ENCODE measurements at places on chromosomes 12 and 14. TPM values are rescaled to one million over a fixed set of nuclear protein-coding genes. Genes with fewer than 3 reads are reported as not detected.
A peak's percentile ranks its signal among the peaks of the same experiment; 100 is the strongest.

GRCh38 chr14:94103554-94104150, 6.9 kb upstream of the IFI27 start:
- H3K4me3 ChIP-seq, result no peak overlapping the region
- H3K27ac ChIP-seq, result no peak overlapping the region
- H3K4me1 ChIP-seq, result no peaks in the 10 kb centered on the region

GRCh38 chr14:55701638-55702037, 121.6 kb downstream of the KTN1 start:
- no peaks in the 10 kb centered on the region for H3K27me3 ChIP-seq
- H3K36me3 ChIP-seq, result no peaks in the 10 kb centered on the region
- no peak overlapping the region for H3K4me3 ChIP-seq
- no peak for DNase-seq
- H3K4me1 ChIP-seq, result peaks cover 2% of the 10 kb centered on the region

The CRY1 gene
- total RNA-seq, result 16.3 TPM

The OSBPL8 gene
- 115 TPM for total RNA-seq

The KCNMB4 gene
- 5.0 TPM for total RNA-seq

- no peak overlapping the region for H3K27ac ChIP-seq
- H3K4me1 ChIP-seq, result no peaks in the 10 kb centered on the region
- no peaks in the 10 kb centered on the region for H3K27me3 ChIP-seq
- no peak overlapping the region for H3K4me3 ChIP-seq
- no peak for DNase-seq
These were observed 9.2 kb upstream of the ABCD2 start for GRCh38 chr12:39628836-39629235.

GRCh38 chr14:64979336-64980074, 7.2 kb upstream of the FNTB start:
- no peak overlapping the region for H3K27ac ChIP-seq
- peaks cover 6% of the 10 kb centered on the region for H3K4me1 ChIP-seq
- H3K27me3 ChIP-seq, result no peaks in the 10 kb centered on the region
- no peak for DNase-seq

The OTOGL gene
- total RNA-seq, result not detected

GRCh38 chr12:54197431-54197909, 8.7 kb upstream of the SMUG1 start:
- no peak overlapping the region for H3K27ac ChIP-seq
- H3K27me3 ChIP-seq, result no peaks in the 10 kb centered on the region
- H3K4me1 ChIP-seq, result peaks cover 15% of the 10 kb centered on the region
- no peak overlapping the region for H3K4me3 ChIP-seq

GRCh38 chr12:14239935-14240872, 125.3 kb upstream of the ATF7IP start:
- no peak overlapping the region for H3K4me3 ChIP-seq
- no peak for DNase-seq
- no peaks in the 10 kb centered on the region for H3K27me3 ChIP-seq

GRCh38 chr14:83908419-83908818, 1621.5 kb upstream of the FLRT2 start:
- no peak for DNase-seq
- no peaks in the 10 kb centered on the region for H3K27me3 ChIP-seq
- no peaks in the 10 kb centered on the region for H3K4me1 ChIP-seq
- H3K27ac ChIP-seq, result no peak overlapping the region
- H3K4me3 ChIP-seq, result no peak overlapping the region

DNA sequence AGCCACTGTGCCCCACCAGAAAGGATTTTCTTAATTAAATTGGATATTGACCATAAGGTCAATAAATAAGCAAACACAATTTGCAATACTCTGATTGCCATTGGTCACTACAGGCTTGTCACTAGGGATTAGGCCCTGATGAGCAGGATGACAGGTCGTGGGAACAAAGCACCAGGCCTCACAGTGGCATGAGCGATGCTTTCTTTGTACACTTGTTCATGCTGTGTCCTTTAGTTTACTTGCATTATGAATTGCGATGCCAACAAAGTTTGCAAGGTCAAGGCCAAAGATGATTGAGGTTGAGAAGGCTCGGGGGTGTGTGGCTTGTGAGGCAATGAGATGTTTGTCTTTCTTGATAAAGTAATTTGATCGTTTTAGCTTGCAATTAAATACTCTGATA, 136.0 kb downstream of the TTC8 start:
- no peak overlapping the region for H3K4me3 ChIP-seq
- H3K4me1 ChIP-seq, result no peaks in the 10 kb centered on the region
- no peak for DNase-seq
- H3K27me3 ChIP-seq, result no peaks in the 10 kb centered on the region
- no peaks in the 10 kb centered on the region for H3K36me3 ChIP-seq

The ASPG gene
- total RNA-seq, result not detected

The CEP128 gene
- total RNA-seq, result 16.4 TPM

DNA sequence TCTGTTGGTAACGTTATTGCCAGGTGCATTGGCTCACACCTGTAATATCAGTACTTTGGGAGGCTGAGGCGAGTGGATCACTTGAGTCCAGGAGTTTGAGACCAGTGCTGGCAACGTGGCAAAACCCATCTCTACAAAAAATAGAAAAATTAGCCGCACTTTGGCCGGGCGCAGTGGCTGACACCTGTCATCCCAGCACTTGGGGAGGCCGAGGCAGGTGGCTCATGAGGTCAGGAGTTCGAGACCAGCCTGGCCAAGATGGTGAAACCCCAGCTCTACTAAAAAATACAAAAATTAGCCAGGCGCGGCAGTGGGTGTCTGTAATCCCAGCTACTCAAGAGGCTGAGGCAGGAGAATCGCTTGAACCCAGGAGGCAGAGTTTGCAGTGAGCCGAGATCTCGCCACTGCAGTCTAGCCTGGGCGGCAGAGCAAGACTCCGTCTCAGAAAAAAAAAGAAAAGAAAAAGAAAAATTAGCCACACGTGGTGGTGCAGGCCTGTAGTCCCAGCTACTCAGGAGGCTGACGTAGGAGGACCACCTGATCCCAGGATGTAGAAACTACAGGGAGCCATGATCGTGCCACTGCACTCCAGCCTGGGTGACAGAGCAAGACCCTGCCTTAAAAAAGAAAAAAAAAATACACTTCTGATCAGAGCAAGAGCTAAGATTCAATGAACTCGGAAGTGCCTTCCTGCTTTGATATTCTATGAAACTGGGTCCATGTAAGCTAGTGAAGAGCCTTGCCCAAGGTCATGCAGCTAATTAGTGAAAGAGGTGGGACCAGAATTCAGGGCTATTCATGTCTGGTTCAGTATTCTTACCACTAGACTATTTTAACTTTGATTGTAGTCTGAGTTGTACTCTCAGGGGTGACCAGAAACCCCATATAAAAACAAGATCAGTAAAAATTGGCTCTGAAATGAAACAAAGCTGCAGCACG, 4.2 kb upstream of the RNASE8 start:
- no peaks in the 10 kb centered on the region for H3K36me3 ChIP-seq
- H3K27ac ChIP-seq, result no peak overlapping the region
- H3K4me3 ChIP-seq, result no peak overlapping the region

The CLEC14A gene
- 0.10 TPM for total RNA-seq

- no peaks in the 10 kb centered on the region for H3K4me1 ChIP-seq
- no peak overlapping the region for H3K4me3 ChIP-seq
- H3K27ac ChIP-seq, result no peak overlapping the region
- no peaks in the 10 kb centered on the region for H3K36me3 ChIP-seq
- no peak for DNase-seq
- H3K27me3 ChIP-seq, result no peaks in the 10 kb centered on the region
These were observed 172.4 kb upstream of the NTF3 start for GRCh38 chr12:5259523-5259922.

The AACS gene
- 16.0 TPM for total RNA-seq

- no peak overlapping the region for H3K27ac ChIP-seq
- no peak overlapping the region for H3K4me3 ChIP-seq
- DNase-seq, result no peak
- H3K4me1 ChIP-seq, result 0 out of 2 replicates have a peak, but pooled peaks cover 3% of the 10 kb centered on the region
- no peaks in the 10 kb centered on the region for H3K36me3 ChIP-seq
These were observed 212.8 kb upstream of the KITLG start for GRCh38 chr12:88793096-88793495.

DNA sequence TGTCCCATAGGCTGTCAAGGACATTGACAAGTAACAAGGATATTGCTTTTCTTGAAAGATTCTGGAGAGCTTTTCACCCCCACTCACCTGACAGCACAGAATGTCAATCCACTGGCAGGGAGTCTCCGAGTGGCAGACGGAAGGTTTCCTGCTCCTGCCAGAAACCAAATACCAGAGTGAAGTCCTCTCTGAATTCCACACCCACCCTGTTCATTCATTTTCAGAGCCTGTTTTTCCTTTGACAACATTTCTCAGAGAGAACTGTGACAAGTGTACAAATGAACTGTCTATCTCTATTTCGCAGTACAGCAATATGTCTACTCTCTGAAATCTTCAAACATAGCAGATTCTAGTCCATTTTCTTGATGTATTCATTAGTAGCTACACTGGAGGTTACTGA, 26.2 kb upstream of the BICD1 start:
- no peak for DNase-seq
- H3K36me3 ChIP-seq, result no peaks in the 10 kb centered on the region
- no peaks in the 10 kb centered on the region for H3K27me3 ChIP-seq
- H3K4me3 ChIP-seq, result no peak overlapping the region
- H3K27ac ChIP-seq, result no peak overlapping the region

GRCh38 chr12:22624548-22624869, 462 bp upstream of the ETNK1 start:
- peak overlapping the region; percentile 88 for H3K27ac ChIP-seq
- H3K4me3 ChIP-seq, result peak overlapping the region; percentile 86
- no peak for DNase-seq
- H3K4me1 ChIP-seq, result peaks cover 20% of the 10 kb centered on the region
- H3K36me3 ChIP-seq, result no peaks in the 10 kb centered on the region

DNA sequence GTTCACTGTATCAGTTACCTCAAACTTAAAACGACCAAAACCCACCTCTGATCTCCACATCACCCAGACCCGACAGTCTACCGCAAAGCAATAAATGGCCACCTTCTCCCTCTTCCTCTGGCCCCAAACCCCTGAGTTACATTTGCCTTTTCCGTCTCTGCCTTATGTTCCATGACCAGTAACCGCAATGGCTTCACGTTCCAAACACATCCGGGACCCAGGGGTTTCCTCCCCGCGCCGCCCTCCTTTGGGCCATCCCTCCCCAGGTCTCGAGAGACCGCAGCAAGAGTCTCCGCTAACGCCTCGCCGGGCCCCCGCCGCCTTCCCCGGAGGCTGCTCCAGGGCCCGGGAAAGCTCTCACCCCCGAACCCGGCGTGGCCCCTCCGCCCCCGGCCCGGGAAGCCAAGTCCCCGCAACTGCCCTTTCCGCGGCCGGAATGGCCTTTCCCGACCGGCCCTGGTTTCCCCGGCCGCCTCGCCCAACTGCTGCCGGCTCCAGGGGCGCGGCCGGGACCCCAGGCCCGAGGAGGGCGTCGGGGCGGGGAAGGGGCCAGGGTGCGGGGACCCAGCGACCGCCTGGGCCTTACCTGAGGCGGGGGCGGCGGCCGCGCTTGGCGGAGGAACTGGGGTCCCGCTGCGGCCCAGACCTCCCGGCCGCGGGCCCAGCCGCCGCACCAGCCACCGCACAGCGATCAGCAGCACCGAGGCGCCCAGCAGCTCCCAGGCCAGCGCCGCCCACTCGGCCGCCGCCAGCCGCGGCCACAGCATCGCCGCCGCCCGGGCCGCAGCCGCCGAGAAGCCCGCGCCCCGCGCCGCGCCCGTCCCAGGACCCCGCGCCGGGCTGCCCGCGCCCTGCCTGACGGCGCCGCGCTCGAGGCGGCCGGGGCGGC, at the start of gene ANKLE2:
Gene ANKLE2, minus strand, starts transcription at position 801 of the 889 bp plus-strand sequence. Its CDS starts 34 bp downstream, at position 767.
- no peaks in the 10 kb centered on the region for H3K36me3 ChIP-seq
- DNase-seq, result no peak
- H3K4me3 ChIP-seq, result peak within 1 kb of the TSS; percentile 88
- peaks cover 8% of the 10 kb centered on the region for H3K4me1 ChIP-seq

GRCh38 chr12:101746196-101746595, 6.9 kb upstream of the SYCP3 start:
- no peak overlapping the region for H3K4me3 ChIP-seq
- H3K4me1 ChIP-seq, result no peaks in the 10 kb centered on the region
- peaks cover 2% of the 10 kb centered on the region for H3K36me3 ChIP-seq

The SLC6A13 gene
- total RNA-seq, result 0.39 TPM

DNA sequence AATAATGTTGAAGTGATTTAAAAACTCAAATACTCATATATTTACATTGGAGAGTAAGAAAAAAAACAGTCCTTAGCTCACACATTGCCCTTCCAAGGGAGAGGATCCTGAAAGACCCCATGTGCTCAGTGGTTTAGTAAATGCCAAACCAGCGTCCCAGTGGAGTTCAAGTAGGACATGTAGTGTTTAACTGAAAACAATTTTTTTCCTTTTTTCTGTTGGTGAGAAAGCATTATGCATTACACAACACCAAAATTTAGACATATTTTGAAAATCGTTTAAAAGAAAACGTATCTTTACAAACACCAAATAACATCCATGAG, 33.6 kb downstream of the UBR7 start:
- no peak for DNase-seq
- H3K4me3 ChIP-seq, result peak overlapping the region; percentile 48
- peaks cover 6% of the 10 kb centered on the region for H3K36me3 ChIP-seq
- peaks cover 23% of the 10 kb centered on the region for H3K4me1 ChIP-seq

DNA sequence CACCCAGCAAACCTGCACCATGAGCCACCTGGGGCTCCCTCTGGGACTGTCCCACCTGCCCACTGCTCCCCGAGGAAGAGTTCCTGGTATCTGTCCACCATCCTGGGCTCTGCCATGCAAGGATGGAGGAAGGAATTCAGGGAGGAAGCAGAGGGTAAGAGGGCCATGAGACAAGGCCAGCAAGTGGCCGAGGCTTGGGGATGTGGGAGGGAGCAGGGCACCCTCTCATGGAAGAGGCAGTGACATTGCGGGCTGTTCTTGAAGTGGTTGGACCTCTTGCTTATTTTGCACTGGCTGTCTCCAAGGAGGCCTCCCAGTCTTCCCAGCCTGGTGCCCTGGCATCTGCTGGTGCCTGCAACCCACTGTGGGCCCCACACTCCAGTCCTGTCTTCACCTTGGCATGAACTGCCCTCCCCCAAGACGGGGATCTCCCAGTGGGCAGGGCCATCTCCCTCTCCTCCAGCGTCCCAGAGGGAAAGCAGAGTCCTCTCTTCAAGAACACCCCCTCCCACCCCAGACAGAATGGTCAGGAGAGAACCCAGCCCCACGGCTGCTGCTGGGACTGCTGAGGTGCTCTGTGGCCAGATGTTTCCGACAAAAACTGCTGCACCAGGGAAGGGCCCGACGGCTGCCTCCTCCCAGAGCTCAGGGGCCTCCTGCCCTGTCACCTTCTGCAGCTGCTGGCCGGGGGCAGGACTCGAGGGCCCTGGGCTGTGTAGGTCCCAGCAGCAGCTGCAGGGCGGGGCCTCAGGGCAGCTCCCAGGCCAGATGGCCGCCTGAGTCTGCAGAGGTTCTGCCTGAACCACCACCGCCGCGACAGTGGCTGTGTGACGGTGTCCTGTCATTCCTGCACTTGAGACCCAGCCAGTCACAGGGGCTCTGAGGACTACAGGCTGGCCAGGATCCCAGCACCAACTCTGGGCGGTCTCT, 1.8 kb upstream of the AKT1 start:
- DNase-seq, result no peak
- no peaks in the 10 kb centered on the region for H3K27me3 ChIP-seq
- H3K27ac ChIP-seq, result no peak overlapping the region
- H3K4me1 ChIP-seq, result peaks cover 62% of the 10 kb centered on the region
- H3K36me3 ChIP-seq, result no peaks in the 10 kb centered on the region

The INSM2 gene
- not detected for total RNA-seq

The CCNB1IP1 gene
- 77.0 TPM for total RNA-seq

Data from HCT116 (cell line).